ENCODE measurements at places on chromosomes 7 and 10.

- peak; percentile 65 for DNase-seq
These were observed 1.3 kb upstream of the CDK14 start for GRCh38 chr7:90594751-90595317.

DNA sequence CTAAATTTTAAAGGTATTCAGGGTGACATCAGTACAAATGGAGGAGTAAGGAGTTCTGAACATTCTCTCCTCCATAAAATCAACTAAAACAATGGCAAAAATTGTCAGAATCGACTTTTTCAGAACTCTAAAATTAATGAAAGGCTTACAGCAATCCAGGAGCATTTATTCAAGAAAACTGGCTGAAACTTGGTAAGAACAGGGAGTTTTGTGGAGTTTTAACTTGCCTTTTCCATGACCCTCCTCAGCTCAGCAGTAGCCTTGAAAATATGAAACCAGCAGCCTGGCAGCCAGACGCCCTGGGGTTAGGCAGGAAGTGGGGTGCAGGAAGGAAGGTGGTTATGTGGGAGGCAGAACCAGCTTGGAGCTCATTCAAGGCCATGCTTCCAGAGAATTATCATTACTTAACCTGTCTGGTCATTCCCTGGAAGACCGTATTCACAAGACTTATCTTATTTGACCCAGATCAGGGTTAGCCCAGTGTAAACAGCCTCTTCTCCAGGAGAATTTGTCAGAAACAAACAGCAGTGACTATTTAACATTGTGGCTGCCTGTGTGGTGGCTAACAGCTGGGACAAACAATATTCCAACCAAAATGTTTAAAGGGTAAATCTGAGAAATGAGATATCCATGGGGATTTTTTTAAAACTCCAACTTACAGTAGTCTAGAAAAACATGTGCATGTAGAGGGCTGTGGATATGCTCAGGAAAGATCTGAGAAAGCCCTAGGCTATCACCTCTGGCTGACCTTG is 75.7 kb upstream of the MACROH2A2 start:
- no peak for DNase-seq

DNA sequence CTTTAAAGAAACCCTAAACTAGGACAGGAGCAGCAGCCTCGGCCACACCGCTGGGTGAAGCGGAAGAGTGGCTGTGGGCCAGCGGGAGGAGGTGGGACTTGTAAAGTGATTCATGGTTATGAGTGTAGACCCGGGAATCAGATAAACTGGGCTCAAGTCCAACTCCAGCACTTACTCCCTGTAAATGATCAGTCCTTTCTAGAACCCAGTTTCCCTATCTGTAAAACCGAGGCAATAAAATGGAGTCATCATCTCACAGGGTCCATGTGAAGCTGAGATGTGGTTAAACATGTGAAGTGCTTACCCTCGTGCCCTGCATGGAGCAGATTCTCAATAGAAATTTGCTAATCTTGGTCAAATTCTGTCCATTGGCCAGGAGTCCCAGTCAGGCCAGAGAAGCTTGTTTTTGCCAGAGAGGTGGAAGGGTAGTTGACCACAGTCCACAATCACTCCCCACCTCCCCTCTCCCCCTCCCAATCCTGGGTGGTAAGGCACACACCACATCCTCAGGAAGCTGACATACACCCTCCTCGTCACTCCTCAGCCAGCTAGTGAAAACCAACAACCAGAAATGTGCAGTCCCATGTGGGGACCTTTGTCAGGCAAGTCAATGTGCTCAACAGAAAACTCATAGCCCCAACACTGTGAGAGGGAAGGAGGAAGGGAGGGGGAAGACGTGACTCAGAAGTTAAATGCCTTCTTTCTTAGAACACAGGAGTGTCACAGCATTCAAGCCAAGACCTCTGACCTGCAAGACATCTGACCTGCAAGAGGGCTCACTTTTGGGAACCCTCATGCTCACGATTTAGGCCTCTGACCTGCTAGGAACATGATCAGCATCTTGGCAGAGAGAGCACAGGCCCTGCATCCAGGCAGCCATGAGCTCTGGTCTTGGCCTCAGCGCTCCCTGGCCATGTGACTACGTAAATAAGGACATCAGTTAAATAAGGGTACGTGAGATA is 145.1 kb downstream of the PLXNA4 start:
- DNase-seq, result peak; percentile 69

DNA sequence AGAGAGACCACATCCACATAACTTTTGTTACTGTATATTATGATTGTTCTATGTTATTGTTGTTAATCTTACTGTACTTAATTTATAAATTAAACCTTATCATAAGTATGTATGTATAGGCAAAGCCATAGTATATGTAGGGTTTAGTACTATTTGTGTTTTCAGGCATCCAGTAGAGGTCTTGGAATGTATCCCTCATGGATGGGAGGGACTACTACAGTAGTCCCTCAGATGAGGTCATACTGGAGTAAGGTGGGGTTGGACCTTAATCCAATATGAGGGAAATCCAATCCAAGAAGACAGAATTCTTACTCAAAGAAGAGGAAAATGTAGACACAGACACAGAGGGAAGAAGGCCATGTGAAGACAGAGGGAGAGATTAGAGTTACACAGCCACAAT is 34.1 kb upstream of the MALRD1 start:
- no peak for DNase-seq

DNA sequence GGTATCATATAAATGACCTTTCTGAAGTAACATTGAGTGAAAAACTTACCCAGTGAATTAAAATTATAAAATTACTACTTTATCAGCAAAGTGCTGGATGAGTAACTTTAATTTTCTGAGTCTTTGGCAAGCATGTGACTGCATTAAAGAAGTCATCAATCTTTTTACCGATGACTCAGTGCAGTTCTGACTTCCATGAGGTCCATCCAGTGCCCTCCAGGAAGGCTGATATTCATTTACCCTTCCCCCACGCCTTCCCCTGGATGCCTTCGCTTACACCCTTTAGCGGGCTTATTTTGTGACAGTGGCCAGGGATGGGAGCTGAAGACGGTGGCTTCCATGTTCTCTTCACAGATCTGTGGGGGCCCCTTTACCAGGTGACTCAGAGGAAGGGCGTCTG is 572.9 kb upstream of the PFKP start:
- DNase-seq, result no peak

DNA sequence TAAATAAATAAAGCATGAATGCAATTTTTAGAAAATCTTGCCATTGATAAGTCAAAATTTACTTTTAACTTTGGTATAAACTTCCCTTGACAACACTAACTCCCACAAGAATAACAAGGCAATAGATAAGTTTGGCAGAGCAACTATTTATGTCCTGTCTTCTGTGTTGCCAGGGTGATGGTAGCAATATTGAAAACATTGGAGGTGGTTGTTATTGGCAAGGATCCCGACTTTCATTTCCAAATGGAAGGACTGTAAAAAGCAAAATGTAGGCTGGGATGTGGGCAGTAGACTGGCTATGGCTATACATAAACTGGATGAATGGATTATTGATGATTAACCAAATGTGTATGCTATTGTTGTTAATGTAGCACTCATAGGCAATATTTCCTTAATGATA is 134.9 kb upstream of the CACNA2D1 start:
- DNase-seq, result no peak

DNA sequence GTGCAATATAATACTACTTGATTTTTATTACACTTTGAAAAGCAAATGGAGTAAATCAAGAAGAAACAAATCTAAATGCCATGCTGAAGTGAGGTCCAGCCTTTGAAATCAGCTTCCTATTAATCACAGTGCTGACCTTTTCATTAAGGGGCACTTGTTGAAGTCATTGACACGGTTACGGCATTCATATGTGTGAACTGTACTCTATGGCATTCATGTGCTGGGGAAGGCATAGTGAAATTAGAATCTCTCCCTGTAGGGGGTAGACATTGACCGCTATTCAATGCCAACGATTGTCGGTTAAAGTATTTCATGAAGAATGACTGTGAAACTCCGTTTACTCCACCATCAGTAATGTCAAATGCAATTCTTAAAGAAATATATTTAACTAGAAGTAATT is 296.1 kb upstream of the SEMA3A start:
- no peak for DNase-seq

DNA sequence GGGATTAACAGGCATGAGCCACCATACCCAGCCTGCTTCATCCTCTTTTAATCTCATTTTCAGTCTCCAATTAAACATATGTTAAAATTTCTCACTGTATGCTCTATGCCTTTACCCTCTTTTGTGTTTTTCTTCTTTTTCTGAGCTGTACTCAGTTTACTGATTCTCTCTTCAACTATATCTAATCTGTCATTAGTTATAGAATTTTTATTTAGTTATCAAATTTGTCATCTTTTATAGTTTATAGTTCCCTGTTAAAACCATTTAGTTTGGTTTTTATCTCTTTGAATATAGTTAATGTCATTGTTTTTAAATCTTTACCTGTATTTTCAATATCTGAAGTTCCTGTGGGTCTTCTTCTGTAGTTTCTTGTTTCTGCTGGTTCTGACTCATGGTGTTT is 93.3 kb downstream of the KAT6B start:
- no peak for DNase-seq

DNA sequence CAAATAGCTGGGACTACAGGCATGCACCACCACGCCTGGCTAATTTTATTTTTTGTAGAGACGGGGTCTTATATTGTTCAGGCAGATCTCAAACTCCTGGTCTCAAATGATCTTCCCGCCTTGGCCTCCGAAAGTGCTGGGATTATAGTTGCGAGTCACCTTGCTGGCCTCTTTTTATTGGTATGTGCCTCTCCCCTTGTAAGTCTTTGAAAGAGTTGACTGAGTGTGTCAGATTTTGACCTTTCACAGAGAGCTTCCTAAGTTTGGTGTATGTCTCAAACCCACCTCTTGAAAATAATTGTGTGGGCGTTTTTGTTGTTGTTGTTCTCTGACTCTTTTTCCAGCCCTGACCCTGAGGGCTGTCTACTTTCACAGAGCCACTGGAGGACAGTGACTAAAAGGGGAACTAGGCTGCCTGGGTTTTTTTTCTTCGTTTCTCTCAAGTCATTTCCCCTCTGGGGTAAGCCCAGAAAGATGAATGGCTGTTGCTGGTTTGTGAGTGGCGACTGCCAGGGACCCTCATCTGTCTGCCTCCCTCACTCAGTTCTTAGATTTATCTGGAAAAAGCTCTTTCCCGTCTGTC is 262.8 kb downstream of the ZEB1 start:
- no peak for DNase-seq

DNA sequence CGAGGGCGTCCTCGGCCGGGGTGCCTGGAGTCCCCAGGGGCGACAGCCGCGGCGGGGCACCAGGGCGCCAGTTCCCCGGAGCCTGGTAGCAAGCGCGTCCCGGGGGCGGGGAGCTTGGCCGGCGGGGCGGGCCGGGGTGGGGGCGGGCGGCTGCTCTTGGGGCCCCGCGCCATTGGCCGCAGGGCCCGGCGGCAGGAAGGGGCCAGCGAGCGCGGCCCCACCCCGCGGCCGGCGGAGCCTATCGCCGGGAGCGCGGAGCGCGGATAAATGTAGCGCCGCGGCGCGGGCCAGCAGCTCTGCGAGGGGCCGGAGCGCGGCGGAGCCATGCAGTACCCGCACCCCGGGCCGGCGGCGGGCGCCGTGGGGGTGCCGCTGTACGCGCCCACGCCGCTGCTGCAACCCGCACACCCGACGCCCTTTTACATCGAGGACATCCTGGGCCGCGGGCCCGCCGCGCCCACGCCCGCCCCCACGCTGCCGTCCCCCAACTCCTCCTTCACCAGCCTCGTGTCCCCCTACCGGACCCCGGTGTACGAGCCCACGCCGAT is at the start of gene HHEX:
TSS of gene HHEX (plus strand) at position 293 of the 548 bp plus-strand sequence. CDS start at position 325, 32 bp downstream.
- DNase-seq, result no peak

DNA sequence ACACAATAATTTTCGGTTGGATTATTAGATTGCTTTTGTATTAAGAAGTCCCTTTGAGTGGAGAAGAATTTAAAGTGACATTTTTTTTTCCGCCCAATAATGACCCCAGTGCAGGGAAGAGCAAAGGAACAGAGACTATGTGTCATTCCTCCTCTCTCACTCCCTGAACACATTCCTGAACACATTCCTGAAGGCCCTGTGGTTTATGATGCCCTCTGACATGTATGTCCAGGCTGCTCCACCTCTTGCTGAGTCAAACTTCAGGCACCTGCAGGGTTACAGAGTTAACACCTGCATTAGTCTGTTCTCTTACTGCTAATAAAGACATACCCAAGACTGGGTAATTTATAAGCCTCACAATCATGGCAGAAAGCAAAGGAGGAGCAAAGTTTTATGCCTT is 704.0 kb upstream of the LRRN3 start:
- no peak for DNase-seq

DNA sequence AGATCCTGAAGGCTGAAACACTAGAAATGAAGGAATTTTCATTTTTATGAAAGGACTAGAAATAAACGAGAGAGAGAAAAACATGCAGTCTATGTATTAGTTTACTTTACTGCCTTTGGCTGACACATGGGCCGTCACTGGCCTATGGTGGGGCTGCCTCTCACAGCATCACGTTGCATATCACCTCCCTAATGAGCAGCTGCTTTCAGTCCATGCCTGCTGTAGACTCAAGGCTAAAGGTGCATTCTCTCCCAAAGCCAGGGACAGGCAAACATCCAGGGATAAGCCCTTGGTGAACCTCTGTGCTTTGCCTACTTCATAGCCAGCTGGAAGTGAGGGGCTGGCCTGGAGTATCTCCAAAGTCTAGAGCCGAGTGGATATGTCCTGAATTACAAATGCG is 359.4 kb downstream of the GPAM start:
- no peak for DNase-seq

- DNase-seq, result no peak
These were observed 33.7 kb downstream of the PRKAG2 start for GRCh38 chr7:151843181-151843580.

DNA sequence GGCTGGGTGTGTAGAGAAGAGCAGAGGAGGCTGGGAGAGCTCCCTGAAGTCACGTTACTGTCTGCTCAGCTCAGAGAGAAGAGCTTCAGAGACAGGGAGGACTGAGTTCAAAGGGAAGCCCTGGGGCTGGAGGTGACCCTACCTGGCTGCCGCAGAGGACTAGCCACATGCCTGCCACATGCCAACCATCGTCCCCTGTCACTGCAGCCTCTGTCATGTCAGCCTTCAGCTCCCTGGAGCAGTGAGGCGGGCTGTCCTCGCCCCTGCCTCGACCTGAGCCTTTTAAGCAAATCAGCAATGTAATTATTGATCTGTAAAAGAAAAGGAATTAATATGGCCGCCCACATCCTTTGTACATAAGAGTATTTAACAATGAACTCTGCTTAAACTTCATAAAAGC is 89.3 kb upstream of the RET start:
- DNase-seq, result no peak

GRCh38 chr7:221978-222715 is 29.8 kb downstream of the FAM20C start:
- DNase-seq, result no peak

- DNase-seq, result no peak
These were observed 843 bp upstream of the PLPP4 start for GRCh38 chr10:120456143-120456625.

GRCh38 chr10:61285749-61286148 is 167.4 kb downstream of the TMEM26 start:
- DNase-seq, result no peak

- no peak for DNase-seq
These were observed 13.6 kb downstream of the PRXL2A start for GRCh38 chr10:80421707-80422536.

GRCh38 chr7:44471436-44471835 is 19.0 kb downstream of the NUDCD3 start:
- no peak for DNase-seq
